T follicular helper cell (primary cell): ENCODE measurements at places on chromosomes 4 and X.

- no peak for DNase-seq
Measured at GRCh38 chrX:71393919-71394318, 27.8 kb downstream of the TAF1 start.

- DNase-seq = no peak
Measured at GRCh38 chrX:130669233-130669632, 233.8 kb downstream of the ENOX2 start.

DNA sequence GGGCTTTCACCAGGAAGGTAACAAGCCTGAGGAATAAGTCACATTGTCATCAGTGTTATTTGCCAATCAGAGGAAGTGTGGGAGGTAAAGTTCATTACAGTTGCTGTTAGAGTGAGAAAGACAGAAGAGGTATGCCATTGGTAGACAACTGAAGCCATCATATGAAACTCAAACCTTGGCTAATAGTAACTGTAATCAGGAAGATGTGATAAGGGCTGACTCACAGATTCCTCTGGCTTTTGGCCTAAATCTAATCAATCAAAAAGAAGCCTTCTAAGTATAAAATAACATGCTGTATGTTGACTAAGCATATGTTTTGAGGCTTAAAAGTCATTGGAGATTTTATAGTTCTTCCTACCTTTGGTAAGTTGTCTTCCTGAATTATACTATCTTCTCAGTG, 242.8 kb downstream of the PCDH7 start:
- no peak for DNase-seq

DNA sequence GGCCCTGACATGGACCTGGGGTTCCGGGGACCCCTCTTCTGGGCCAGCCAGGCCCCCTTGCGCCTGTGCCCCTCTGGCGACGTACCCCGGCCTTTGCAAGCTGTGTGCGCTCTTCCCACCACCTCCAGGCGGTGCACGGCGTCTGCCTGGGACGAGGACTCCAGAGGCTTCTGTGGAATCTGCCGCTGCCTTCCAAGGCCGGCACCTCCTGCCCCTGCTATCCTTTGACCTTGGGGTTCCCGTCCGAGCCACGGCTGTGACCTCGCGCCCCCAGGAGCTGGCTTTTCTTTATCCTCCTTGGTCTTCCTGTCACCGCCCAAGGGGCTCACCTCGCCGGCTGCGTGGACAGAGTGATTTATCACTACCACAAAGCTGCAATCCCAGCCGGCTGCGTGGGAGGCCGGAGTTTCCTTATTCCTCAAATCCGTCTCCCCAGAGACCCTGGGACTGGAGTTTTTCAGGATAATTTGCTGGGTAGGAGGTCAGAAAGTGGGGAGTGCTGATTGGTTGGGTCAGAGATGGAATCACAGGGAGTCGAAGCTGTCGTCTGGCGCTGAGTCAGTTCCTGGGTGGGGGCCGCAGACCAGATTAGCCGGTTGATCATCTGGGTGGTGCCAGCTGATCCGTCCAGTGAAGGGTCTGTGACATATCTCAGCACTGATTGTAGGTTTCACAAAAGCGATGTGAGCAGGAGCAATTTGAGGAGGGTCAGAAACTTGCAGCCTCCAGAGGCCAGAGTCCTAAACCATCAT, 19.8 kb upstream of the PLCXD1 start:
- DNase-seq = no peak

DNA sequence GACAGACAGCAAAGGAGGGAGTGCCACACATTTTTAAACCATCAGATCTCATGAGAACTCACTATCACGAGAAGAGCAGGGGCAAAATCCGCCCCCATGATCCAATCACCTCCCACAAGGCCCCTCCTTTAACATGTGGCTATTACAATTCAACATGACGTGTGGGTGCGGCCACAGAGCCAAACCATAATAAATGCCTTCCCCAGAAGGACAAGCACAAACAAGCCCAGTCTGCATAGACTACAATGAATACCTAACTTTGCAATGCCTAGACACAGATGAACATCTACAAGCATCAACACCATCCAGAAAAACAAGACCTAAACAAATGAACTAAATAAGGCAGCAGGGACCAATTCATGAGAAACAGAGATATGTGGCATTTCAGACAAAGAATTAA, 12.3 kb downstream of the ETDA start:
- no peak for DNase-seq

DNA sequence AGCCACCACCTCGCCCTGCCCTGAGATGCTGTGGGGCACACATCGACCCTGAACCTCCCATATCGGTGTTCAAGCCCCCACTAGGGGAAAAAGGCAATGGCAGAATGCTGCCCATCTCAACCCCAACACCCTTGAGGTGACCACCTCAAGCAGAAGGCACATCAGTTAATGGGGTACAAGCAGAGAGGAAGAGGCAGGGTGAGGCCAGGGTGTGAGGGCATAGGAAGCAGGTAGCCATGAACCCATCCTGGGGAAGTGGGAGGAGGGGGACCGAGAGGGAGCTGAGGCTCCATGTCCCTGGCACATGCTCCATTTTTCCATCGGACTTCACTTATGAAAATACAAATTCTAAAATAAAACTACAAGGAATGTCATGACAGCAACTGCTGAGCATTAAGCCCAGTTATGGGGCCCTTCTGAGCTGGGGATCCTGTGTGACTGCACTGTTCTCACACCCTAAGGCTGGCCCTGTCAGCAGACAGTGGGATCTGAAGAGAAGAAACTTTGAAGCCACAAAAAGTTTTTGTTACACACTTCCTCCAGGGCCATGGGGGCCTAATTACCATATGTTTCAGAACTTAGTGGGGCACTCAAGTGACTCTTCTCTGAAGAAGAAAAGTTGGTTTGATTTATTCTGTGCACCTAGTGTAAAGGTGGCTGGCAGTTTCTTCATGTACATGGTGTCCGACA, 68.2 kb upstream of the FAM241A start:
- no peak for DNase-seq

- DNase-seq = no peak
Measured at GRCh38 chr4:168609369-168609768, 112.5 kb downstream of the PALLD start.

DNA sequence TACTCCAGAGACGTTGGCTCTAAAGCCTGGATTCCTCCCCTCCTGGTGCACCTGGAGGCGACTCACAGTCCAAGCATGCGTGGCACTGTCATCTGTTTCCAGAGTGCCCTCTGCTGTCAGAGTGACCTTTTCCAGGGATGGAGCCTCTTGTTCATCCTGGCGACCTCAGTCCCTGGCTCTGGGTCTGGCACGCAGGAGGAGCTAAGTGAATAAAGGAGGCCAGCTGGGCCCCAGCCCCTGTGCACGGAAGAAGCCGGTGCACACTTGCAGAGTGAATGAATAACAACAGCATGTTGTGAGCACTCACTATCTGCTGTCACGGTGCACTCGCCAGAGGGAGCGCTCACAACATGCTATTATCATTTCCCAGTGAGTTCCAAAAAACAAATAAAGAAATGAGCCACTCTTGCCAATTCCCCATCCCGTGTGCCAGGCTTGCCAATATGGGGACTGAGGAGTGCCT, 27.8 kb upstream of the PSAPL1 start:
- DNase-seq = no peak

DNA sequence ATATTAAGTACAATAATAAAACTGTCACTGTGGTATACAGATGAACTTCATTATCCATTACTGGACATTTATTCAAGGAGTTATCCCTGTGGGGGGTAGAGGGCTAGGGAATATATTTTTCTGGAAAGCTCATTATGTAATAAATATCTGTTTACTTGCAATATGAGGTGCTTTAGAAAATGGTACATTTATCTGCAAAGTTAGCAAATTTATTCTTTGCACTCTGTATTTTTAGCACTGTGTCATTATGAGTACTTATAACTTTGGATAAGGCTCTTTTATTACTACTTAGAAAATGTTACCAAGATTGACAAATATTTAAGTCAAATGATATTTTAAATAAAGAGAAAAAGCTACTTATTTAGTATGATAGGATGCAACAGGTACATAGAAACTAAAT, 37.8 kb downstream of the ANKRD17 start:
- DNase-seq = no peak

DNA sequence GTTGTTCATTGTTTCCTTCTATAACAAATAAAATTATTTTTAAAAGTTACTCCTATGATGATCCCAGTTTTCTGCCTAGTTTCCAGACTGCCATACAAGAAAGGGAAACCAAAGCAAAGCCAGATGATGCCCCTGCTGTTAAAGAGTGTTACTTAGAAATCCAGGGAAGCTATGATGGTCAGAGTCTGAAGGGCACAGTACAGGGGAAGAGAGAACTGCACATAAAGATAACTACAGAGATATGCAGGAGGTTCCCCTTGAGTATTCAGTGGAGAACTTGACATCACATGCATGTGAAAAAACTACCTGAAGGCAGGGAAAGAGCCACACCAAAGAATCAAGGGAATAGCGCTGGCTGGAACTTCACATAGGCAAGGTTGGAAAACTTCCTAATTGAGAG, 494.2 kb upstream of the FSTL5 start:
- DNase-seq = no peak

GRCh38 chrX:20212486-20213089, 54.1 kb downstream of the RPS6KA3 start:
- DNase-seq = no peak

DNA sequence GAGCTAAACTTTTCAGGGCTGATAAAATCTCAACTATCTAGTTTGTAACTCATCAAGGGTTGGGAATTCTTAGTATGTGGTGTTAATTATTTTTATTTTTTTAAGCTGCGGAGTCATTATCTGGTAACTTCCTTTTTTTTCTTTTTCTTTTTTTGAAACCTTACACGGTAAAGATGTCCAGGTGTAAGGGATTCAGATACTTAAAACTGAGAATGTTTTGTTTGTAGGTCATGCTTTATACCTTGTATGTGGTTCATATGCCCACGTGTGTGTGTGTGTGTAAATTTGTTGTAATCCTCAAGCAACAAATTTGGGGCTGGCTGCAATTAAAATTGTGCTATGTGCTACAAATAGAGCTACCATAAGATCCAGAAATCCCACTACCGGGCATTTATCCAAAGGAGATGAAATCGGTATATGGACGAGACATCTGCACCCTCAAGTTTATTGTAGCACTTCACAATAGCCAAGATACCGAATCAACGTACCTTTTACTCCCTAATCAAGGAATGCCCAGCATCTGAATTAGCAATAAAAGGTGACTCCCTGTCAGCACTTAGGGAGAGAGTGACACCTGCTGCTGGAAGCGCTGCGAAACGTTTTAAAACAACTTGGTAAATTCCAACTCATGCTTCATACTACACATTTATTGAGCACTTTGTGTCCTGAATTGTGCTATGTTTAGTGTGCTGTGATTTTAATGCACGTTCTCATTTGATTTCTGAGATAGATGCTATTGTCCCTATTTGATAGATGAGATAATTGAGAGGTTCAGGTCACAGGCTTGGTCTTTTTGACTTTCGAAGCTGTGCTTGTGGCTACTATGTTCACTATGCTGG, 16.1 kb downstream of the MSMO1 start:
- no peak for DNase-seq

- no peak for DNase-seq
Measured at GRCh38 chr4:100009490-100009889, 59.4 kb upstream of the H2AZ1 start.

GRCh38 chrX:25005034-25005381, 10.8 kb downstream of the ARX start:
- no peak for DNase-seq

GRCh38 chrX:83521905-83522304, 13.8 kb downstream of the POU3F4 start:
- DNase-seq = no peak

GRCh38 chr4:163137581-163137980, 29.1 kb downstream of the NAF1 start:
- DNase-seq = no peak

DNA sequence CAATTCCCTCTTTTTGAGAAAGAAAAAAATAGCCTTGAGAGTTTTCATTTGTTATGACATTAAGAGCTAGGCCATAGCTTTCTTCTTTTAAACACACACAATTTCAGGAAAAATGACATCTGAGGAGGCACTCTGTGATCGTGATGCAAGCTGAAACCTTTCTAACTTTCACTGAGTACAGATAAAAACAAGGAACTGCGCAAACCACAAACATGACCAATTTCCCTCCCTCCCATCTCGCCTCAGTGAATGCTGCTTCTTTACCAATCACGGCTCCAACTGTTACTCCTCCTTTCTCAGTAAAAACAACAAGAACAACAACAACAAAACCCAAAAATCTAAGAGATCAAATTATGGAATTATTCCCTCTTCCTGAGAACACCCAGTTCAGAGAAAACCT, 626.8 kb downstream of the TLL1 start:
- no peak for DNase-seq

GRCh38 chr4:27149541-27150212, 289.0 kb downstream of the STIM2 start:
- DNase-seq = no peak

GRCh38 chrX:105645667-105646357, 176.5 kb upstream of the NRK start:
- DNase-seq = no peak

DNA sequence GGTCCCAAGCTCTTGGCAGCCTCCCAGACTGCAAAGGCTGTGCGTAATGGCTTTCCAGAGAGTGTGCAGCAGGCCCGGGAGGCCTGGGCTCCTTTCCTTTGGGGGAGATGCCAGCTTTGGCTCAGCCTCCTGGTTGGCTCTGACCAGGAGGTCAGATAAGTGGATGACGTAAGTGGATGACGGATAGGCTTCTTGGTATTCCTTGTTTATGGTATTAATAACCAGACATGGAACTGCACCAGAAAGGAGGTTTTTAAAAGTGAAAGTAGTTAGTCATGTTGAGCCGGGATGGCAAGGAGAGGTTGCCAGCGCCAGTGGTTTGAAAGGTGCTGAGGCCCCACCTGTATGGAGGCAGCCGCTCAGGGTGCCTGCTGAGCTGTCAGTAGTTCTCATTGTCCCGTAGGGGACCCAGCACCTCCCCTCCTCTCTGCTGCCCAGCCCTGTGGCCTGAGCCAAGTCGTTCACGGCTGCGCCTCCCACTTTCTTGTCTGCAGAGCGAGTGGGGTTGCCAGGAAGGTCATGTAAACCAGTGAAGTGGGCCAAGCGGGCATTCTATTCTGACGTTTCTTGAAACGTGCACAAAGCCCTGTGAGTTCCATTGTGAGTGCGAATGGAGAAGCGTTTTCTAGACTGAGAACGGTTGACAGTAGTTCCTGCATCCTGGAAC, 28.7 kb upstream of the STOX2 start:
- DNase-seq = no peak

DNA sequence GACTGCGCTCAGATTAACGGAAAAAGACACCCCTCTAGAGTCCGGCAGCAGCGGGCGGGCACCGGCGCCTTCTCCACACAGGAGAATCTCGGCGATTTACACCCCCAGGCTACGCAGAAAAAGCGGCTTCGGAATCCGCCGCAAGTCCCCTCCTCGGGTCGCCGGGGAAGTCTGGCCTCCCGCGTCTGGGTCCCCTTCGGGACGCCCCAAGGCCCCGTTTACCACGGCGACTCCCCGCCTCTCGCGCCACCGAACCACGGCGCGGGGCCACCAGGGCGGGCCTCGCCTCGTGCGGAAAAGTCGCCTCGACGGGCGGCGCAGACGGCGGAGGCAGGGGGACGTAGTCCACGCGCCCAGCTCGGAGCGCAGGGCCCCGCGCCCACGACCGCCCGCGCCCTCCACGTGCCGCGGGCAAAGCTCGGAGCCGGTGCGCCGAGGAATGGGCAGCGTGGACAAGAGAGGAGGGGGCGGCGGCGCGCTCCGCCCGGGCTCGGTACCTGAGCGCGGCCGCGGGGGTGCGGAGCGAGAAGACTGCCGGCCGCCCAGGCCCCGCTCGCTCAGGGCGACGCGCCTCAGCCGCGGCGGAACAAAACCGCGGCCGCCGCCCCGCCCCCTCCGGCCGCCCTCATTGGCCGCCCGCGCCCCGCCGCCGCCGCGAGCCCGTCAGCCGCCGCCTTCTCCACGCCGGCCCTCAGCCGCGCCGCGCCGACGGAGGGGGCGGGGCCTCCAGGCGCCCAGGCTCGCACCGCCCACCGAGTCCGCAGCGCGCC, at the start of gene FAM53A:
Gene FAM53A (minus strand): TSS at position 578 of the 770 bp plus-strand sequence. CDS start 15,572 bp downstream, outside the sequence.
- peak; percentile 12 for DNase-seq

GRCh38 chrX:129797251-129797906, 17.6 kb downstream of the SASH3 start:
- DNase-seq = no peak
